ENCODE measurements at places on chromosomes 4 and X.

- no peak for DNase-seq
Observed at GRCh38 chr4:176883681-176884418, 91.1 kb upstream of the VEGFC start.

GRCh38 chr4:178696515-178696914 lies 1254.3 kb upstream of the AGA start:
- no peak for DNase-seq

DNA sequence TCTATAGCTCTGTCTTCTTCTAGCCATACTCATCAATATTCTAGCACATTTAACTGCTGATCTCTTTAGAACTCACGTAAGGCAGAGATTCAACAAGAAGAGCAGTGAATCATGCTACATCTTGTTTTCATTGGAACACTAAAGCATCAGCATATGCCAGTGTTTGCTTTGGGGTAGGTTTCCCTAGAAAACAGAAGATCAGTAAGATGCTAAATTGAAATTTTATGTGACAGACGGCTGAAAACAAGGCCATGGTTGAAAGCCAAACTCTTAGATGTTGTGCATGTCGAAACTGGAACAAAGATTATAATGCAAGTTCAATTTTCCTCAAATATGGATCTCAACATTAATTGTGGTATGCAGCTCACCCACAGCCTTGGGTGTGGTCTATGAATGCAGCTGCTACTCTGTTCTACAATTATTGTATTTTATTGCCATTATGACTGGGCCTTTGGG lies 107.6 kb downstream of the PDLIM5 start:
- no peak for DNase-seq

GRCh38 chrX:80648023-80648422 lies 161.7 kb downstream of the BRWD3 start:
- DNase-seq: no peak

DNA sequence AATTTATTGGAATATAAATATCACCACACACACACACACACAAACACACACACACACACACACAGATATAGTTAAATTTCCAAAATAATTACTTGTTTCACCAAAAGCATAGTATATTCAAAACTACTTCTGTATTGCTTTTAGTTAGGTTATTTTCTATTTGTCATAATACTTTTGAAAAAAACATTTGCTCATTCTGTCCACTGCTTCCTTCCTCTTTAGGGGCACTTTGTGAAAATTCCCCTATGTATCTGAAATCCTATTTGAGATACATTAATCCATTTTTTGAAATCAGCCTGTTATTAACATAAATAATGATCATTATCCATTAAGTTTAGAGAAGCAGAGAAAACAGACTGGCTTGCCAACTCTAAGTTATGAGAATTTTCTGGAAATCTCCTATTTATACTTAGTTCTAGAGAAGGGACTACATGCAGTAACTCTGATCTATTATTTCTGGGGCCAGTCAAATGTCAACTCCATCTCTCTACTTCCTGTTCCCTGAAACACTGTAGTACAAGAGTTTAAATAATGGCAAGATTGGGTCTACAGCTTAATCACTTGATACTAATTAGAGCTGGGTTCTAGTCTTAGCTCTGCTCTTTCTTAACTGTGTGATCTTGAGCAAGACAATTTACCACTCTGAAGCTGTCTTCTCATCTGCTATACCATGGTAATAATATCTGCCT lies 54.4 kb upstream of the GPR174 start:
- no peak for DNase-seq
